ENCODE measurements at places on chromosomes 2 and 18.
A peak's percentile ranks its signal among the peaks of the same experiment; 100 is the strongest.

GRCh38 chr2:7961550-7961949 lies 720.3 kb upstream of the ID2 start:
- no peak for DNase-seq

- no peak for DNase-seq
Observed at GRCh38 chr2:59182249-59182648, 941.1 kb upstream of the FANCL start.

DNA sequence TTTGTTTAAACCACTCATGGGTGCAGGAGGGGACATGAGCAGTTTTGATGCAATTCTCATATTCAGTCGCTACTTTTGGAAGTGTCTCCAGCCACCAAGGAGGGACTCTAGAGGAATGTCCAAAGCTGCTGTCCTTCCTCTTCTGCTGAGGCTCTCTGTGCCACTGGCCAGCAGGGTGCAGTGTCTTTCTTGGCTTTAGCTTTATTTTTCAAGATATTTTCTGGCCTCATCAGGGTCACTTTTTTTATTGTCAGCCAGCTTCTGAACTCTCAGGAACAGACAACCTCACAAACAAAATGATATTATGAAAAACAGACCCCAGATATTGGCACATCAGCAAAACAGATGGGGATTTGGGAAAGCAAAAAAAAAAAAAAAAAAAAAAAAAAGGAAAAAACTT lies 289.3 kb upstream of the ZSWIM2 start:
- no peak for DNase-seq

DNA sequence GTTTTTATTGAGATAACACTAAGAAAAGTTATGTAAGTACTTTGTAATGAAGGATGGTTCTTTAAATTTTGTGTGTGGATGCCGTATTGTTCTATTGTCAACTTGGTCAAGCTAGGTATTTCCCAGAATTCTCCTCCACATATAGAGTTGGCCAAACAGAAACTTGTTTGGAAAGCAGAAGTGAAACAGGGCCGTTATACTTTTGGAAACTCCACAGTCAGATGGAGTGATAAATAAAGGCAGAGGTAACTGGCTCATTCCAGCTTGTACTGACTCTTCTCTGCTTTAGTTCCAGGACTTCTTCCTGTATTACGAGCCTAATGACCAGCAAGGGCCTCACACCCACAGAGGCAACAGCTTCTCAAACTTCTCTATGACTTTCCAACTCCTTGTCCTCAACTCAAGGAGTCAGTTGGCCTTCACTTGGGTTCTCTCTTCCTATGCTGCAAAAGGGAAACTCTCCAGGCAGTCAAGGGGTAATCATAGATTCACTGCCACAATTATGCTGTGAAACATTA lies 16.4 kb upstream of the STARD7 start:
- no peak for DNase-seq

DNA sequence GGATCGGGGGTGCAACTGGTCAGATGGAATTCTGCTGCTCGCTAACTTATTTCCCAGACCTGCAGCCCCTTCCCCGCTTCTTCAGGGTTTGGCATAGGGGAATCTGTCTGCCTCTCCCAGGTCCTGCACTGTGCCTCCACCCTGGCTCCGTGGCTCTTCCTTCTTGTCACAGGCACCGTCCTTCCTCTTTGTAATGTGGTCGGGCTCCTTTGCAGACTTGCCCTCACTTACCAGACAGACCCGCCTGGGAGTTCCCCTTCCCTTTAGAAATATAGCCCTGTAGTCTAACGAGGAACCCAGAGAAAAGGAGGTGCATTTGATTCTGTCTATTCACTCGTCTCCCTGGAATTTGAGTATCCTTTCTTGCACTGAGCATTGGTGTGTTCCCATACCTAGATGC lies 63.9 kb upstream of the PAX8 start:
- DNase-seq, result no peak

DNA sequence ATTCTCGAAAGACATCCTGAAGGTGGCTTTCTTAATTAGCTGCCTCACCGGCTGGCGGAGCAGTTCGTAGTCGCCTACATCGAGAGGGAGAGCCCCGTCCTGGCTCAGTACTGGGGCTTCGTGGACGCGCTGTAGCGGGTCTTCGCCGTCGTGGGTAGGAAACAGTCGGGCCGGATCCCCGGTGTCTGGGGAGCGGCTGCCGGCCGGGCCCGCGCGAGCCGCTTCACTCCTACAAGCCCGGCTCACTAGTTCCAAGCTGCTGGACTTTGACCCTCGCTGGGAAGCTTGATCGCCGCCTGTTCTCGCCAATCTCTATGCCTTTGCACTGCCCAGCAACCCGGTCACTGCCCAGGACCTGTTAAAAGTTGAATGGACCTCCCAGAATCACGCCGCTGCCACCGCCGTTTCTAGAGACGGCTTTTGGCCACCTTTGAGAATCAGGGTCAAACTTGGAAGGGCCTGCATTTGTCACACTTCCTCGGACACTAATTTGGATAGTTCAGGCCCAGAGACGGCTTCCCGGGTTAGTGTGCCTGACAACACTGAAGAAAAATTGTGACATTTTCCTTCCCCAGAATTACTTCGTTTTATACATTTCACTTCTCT lies 41.4 kb upstream of the AKAIN1 start:
- DNase-seq, result peak; percentile 17

DNA sequence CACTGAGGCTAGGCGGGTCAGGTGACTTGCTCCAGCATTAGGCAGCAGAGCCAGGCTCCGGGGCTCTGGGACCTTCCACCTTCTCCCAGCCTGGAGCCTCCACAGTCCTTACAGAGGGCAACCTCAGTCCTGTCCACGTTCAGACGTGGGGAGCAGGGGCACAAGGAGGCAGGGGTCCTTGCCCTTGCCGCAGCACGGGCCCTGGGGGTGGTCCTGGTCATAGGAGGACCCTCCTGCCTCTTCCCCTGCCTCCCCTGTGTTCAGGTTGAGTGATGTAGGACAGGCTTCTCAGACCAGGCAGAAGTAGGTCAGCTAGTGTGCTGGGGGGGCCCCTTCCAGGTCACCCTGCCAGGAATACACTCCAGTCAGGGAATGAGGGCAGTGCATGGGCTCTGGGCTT lies 5.4 kb upstream of the ARHGEF4 start:
- DNase-seq, result no peak

DNA sequence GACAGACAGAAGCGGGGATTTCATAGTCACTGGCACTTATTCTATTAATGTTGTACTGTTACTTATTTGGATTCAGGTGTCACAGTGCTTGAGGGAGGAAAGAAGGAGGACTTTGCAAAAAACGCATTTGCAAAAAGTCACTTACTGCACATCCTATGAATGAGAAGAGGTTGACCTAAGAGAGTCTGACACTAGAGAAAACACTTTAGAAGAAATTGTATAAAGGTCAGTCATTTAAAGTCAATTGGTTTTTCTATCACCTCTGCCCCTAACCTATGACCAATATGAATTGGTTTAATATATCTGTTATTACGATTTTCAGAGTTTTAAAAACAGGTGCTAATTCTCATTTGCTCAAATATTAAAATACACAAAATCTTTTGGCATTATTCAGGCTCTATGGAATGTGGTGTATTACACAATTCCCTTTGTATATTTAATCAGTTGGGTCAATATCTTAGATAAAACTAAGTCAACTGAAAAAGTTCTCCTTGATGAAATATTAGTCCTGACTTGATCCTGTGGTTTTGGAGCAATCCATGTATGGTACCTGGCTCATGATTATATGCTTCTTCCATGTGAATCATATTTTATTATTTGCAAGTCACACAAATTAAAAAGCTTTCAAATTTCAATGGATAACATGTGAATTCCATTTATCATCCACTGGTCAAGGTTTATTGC lies 157.4 kb downstream of the CDH2 start:
- DNase-seq, result no peak

DNA sequence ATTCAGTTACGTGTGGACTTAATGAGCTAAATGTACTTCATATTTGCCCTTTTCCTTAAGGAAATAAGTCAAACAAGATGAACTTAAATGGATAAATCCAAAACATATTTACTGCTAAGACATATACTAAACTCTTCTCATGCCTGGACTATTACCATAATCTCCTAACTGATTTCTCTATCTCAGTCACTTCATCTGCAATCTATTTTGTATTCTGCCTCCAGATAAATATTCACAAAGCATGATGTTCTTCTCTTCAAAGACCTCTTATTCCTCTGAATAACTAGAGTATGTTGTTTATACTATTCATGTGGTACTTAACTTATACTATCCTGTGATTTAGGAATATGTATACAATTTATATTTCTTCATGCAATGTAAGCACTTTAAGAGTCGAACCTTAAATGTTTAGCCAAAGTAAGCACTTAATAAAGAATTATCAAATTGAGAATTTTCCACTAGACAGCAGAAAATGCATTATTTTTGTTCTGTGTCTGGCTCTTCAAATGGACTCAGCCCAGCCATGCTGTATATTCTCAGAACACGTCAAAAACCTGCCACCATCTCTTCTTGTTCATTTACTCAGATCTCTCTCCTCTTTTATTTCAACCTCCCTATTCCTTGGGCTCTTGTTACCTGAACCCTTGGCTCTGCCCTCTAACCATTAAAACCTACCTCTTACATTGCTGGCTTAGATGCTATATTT lies 79.9 kb upstream of the ARHGAP28 start:
- DNase-seq, result no peak

DNA sequence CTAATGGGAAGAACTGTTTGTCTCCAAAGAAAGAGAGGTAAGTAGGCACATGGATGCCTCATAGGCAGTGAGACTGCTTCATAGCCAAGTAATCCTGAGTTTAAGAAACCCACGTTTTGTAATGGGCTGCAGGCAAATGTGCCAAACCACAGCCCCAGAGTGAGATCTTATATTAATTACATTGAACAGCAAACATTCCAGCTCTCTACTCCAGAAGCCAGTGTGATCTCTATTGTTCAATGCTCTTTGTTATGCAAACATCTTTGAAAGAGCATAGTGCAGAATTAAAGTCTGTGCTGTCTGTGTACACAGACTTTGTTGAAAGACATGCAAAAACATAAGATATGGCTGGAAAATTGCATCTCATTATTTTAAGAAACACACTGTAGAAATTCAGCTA lies 720.8 kb upstream of the REG3G start:
- DNase-seq, result no peak

GRCh38 chr2:187263675-187264560 lies 184.1 kb downstream of the CALCRL start:
- DNase-seq, result no peak

DNA sequence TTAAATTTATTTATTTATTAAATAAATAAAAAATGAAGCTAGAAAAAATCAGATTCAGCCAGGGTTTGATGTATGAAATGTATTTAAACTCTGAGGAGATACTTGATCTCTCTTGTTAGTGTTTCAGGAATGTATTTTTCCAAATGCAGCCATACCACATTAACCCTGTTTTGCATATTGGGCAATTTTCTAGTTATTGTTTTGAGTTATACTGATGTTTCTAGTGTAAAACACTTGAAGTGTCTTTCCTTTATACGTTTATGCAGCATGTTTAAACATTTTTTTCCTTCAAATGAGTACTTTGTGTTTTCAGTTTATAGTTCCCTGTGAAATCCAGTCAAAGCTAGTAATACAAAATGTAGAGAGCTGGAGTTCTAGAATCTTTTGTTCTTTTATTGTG lies 69.9 kb downstream of the WDR7 start:
- DNase-seq, result no peak

GRCh38 chr2:112923237-112923966 lies 12.4 kb downstream of the IL37 start:
- DNase-seq, result no peak

- DNase-seq, result no peak
Observed at GRCh38 chr2:19361325-19361990, 3.0 kb upstream of the OSR1 start.

DNA sequence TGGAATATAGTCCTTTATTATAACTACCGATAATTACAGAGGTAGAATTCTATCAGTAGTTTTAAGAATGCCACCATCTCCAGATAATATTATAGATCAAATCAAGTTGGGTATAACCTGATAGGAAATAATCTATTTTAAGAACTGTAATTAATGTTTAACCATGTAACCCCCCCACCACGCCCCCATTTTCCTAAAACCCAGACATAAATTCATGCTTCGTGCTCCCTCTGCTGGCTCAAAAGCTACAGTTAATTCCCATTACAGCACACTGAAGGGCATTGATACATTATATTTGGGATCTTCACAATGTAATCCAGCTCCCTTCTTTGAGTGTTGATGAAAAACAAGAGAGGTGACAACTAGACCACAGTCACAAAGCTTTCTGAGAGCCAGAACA lies 228.0 kb upstream of the SMAD7 start:
- DNase-seq, result no peak

- no peak for DNase-seq
Observed at GRCh38 chr2:201795607-201796477, 10.5 kb upstream of the CDK15 start.

DNA sequence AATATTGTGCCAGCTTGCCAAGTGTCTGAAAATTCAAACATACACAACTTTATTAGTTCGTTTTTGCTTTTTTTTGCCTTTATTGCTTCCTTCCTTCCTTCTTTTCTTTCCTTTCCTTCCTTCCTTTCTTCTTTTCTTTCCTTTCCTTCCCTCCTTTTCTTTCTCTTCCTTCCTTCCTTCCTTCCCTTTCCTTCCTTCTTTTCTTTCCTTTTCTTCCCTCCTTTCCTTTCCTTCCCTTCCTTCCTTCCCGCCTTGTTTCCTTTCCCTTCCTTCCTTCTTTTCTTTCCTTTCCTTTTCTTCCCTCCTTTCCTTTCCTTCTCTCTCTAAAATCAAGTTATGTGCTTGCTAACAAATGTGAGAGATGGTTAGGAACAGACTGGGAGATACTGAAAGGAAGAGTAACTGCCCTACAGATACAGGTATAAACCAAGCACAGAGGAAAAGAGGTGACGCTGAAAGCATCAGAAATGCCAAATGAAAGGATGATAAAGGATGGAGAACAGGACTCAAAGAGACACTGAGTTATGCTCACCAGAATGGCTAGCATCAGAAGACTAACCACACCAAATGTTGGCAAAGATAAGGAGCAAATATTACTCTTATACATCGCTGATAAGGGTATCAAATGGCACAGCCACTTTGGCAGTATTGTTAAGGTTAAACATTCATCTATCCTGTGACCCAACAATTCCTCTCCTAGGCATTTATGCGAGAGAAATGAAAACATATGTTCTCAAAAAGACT lies 151.6 kb downstream of the MREG start:
- DNase-seq, result no peak

GRCh38 chr18:77160515-77160914 lies 27.9 kb upstream of the MBP start:
- DNase-seq, result no peak

DNA sequence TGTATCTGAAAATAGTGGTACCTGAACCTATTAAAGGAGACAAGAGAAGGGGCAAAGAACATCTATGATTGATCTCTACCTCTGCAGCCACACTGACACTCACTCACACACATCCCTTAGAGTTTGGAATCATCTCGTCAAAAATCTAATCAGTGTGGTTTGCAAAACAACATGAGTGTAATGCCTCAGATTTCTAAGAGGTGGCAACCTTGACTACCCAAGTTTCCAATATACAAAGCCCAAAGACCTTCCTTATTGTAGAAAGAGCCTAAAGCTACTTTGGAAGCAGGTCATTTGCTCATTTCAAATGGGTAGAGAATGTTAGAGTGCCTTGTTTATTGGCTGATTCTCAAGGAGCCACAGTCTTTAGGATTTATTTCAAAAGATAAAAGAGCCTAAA lies 444.9 kb downstream of the ARHGAP15 start:
- no peak for DNase-seq

- DNase-seq, result no peak
Observed at GRCh38 chr18:41646915-41647620, 308.0 kb upstream of the PIK3C3 start.

Data from stimulated activated CD8-positive, alpha-beta memory T cell treated with anti-CD3 and anti-CD28 coated beads, Interleukin-4, amount 100 ng/mL, for 1 hour (primary cell).